Small intestine (tissue), 16 donors: ENCODE measurements at places on chromosomes 6 and 20. TPM values are rescaled to one million over a fixed set of nuclear protein-coding genes. Genes with fewer than 3 reads are reported as not detected.

Gene BMP5
- 1.9 TPM for polyA plus RNA-seq

- DNase-seq = no peak
Observed at GRCh38 chr6:69584536-69584912, 212.3 kb downstream of the LMBRD1 start.

Gene ARFRP1
- polyA plus RNA-seq = 60.6 TPM

Gene SERINC1
- 164 TPM for polyA plus RNA-seq

- DNase-seq = no peak
Observed at GRCh38 chr20:17390655-17391054, 140.5 kb downstream of the BFSP1 start.

DNA sequence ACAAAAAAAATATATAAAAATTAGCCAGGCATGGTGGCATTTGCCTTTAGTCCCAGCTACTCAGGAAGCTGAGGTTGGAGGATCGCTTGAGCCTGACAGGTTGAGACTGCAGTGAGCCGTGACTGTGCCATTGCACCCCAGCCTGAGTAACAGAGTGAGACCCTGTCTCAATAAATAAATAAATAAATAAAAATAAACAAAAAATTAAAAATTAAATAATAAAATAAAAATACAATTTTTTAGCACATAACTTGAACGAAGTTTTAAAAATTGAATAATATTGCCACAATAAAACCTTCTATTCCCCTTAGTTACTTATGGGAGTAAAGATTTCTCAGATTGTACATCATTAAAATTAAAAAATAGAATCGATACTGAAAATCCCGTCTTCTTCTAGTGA, 29.2 kb upstream of the CGA start:
- no peak for DNase-seq

DNA sequence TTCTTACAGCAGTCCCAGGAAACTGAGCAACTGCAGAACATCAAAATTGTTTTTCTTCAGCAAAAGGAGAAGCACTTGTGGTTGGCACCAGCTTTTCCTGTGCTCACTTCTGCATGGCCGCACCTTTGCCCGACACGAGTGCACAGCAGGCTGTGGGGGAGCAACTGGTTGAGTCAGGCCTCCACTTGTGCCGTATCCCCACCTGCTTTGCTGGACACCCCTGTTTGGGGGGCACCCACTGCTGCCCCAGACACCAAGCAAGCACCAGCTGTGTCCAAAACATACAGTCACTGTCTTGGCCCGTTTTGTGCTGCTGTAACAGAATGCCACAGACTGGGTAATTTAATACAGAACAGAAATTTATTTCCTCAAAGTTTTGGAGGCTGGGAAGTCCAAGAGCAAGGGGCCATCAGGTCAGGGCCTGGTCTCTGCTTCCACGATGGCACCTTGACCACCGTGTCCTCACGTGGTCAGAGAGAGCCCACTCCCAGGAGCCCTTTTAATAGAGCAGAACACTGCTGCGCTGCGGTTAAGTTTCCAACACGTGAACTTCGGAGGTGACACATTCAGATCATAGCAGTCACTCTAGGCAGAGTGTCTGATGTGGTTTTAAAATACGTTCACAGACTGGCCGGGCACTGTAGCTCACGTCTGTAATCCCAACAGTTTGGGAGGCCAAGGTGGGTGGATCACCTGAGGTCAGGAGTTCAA, 8.7 kb upstream of the GMEB2 start:
- no peak for DNase-seq

Gene SSTR4
- not detected for polyA plus RNA-seq

Gene OR2H1
- not detected for polyA plus RNA-seq

GRCh38 chr6:74249658-74250057, 553.7 kb downstream of the CD109 start:
- DNase-seq = no peak

DNA sequence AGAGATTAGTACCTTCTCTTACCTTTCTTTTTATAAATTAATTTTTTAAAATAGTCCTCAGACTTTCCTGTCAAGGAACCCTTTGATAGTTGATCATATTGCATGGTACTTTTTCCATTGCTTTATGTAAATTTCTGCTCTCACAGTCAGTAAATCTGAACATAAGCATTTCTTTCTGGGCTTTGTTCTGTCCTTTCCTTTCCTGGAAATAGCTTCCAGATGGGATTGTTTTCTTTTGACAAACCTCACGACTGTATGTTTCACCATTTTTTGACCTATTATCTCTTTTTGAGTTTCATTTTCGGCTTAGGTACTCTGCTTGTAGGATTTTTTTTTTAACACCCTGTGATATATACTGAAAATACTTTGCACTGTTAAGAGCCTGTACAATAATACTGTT, 32.6 kb downstream of the UTRN start:
- DNase-seq = no peak

GRCh38 chr6:40307712-40308111, 279.5 kb downstream of the LRFN2 start:
- DNase-seq = no peak

DNA sequence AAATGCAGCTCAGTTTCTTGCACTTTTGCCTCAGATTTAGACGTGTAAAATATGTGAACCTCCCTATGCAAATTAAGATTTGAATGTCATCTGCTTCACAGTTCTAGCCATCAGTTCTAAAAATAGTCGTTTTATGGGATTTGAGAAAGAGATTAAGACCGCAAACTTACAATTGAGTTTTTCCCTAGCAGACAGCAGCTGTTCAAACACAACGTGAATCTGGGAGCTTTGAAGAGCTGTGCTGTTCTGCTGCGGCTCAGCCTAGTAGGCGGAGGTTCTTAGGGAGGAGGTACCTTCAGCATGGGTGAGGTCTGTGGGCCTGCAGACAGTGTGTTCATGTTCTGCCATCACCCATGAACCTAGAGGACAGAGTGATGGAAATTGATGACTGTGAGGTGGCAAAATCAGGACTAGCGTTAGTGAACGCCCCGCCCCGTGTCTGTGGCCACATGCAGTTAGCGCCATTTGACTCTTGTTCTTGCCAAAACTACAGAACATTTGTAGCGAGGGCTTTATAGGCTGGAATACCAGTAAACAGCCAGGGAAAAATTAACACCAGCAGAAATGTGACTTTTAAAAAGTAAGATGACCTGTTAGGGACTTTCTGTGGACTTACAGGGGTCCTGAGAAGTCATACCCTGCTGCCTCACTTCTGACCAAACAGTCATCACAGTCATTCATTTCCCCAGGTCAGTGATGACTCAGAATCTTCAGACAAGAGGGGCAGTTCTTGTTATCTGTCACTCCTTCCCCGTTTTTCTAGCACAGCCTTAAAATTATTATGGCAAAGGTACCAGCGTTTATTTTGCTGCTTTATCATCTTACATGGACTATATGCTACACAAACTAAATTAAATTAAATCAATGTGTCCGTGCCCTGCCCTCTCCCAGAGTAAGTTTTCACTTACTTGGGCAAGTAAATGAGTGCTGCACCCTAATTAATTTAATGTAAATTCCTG, 84.3 kb upstream of the TMEM181 start:
- peak; percentile 39 for DNase-seq

- peak; percentile 55 for DNase-seq
Observed at GRCh38 chr20:56222945-56223344, 25.6 kb upstream of the MC3R start.

- peak; percentile 77 for DNase-seq
Observed at GRCh38 chr6:4879741-4880275, 103.6 kb downstream of the CDYL start.

Gene MRAP2
- 1.2 TPM for polyA plus RNA-seq

- DNase-seq = peak; percentile 59
Observed at GRCh38 chr6:121430514-121431460, 4.7 kb upstream of the GJA1 start.

DNA sequence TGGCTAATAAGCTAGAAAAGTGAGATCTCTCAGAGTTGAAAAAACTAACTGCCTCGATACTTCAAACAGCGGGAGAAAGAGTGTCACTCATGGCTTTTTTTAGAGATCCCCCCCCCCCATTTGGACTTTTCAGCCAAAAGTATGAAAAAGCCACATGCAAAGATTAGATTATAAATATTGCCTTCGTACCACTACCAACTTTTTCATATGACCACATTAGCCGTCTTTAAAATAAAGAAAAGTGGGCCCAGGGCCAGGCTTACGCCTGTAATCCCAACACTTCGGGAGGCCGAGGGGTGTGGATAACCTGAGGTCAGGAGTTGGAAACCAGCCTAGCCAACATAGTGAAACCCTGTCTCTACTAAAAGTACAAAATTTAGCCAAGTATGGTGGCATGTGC, 4.4 kb downstream of the PGK2 start:
- no peak for DNase-seq

Gene ANKRD6
- 1.7 TPM for polyA plus RNA-seq

DNA sequence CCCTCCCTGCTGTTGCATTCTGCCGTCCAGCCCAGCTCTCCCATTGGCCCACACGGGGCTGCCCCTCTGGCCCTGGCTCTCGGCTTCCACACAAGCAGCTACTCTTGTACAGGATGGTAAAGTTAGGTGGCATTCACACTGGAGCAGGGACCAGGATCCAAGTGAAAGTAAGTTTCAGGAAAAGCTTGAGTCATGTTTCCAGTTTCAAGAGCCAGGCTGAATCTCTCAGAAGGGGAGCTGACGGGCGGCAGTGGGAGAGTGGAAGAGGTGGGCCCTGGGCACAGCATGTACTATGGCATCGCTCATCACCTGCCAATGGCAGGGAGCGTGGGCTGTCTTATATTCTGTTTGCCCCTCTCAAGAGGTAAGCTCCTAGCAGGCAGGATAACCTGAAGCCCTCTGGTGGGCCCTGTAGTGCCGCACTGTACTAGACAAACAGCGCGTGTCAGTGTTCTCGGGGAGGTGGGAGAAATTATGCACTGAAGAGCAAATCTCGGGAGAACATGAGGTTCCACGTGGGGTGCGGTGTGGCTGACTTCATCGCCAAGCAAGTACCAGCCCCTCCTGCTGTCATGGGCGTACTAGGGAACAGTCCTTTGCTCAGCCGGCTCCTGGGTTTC, 241.5 kb downstream of the NRN1 start:
- DNase-seq = no peak

- no peak for DNase-seq
Observed at GRCh38 chr6:45625191-45625664, 247.5 kb upstream of the SUPT3H start.

- no peak for DNase-seq
Observed at GRCh38 chr6:7135755-7136154, 28.0 kb downstream of the RREB1 start.

Gene DTNBP1
- 17.0 TPM for polyA plus RNA-seq

GRCh38 chr6:169722362-169723199, 1.7 kb downstream of the PHF10 start:
- DNase-seq = peak; percentile 47

DNA sequence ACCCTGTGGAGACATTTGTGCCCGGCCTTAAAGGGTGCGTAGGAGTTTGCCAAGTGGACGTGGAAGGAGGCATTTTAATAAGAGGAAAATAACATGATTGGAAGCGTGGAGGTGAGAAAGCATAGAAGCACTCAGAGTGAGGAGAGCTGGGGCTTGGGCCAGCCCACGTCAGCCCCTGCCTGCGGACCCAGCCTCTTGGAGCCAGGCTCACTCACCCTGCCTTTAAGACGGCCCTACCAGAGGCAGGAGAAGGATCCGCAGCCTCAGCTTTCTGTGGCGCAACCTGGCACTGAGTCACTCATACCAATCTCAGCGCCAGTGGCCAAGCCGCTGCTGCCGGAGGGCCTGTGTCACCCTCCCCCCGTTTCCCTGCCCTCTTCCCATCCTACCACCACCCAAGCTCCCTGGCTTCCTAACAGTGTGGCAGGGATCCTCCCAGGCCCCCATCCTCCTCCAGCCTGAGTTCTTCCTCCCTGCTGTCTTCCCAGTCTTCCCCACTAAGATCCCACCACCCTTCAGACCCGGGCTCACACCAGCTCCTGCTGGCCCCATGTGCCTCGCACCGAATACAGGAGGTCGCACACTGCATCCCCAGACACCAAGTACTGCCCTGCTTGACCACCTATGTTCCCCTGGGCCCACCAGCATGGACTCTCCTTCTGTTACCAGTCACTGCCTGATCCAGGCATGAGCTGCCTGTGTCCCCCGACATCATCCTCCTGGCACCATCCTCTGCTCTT, 285.2 kb downstream of the UST start:
- DNase-seq = no peak

DNA sequence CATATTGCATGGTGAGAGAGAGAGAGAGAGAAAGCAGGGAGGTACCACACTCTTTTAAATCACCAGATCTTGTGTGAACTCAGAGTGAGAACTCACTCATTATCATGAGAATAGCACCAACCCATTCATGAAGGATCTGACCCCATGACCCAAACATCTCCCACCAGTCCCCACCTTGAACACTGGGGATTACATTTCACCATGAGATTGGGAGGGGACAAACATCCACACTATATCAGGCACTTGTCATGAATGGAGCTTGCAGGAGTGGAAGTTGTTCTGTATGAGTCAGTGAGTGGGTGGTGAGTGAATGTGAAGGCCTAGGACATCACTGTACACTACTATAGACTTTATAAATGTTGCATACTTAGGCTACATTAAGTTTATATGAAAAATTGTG, 47.7 kb upstream of the RNF182 start:
- DNase-seq = no peak

GRCh38 chr20:12391099-12391498, 473.4 kb downstream of the BTBD3 start:
- DNase-seq = no peak

GRCh38 chr6:116351101-116351500, 19.6 kb upstream of the DSE start:
- no peak for DNase-seq

- DNase-seq = no peak
Observed at GRCh38 chr6:146433881-146434731, 109.5 kb upstream of the RAB32 start.

DNA sequence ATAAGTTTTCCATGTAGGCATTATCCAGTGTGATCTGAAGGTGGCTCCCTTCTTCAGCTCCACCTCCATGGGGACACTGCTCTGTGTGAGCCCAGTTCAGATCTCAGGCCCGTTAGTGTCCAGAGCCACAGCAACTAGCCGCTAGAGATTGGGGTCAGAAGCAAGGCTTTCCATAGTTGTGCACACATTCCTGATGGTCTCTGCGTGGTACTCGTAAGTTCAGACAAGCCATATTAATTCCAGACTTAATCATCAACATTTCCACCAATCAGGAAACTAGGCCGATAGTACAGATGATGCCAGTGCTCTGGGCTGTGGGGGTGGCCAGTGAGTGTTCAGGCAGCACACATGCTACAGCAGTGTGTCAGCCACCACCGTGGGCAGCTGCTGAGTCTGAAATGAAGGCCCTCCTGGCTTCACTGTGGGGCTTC, 17.5 kb upstream of the SYNCRIP start:
- no peak for DNase-seq

DNA sequence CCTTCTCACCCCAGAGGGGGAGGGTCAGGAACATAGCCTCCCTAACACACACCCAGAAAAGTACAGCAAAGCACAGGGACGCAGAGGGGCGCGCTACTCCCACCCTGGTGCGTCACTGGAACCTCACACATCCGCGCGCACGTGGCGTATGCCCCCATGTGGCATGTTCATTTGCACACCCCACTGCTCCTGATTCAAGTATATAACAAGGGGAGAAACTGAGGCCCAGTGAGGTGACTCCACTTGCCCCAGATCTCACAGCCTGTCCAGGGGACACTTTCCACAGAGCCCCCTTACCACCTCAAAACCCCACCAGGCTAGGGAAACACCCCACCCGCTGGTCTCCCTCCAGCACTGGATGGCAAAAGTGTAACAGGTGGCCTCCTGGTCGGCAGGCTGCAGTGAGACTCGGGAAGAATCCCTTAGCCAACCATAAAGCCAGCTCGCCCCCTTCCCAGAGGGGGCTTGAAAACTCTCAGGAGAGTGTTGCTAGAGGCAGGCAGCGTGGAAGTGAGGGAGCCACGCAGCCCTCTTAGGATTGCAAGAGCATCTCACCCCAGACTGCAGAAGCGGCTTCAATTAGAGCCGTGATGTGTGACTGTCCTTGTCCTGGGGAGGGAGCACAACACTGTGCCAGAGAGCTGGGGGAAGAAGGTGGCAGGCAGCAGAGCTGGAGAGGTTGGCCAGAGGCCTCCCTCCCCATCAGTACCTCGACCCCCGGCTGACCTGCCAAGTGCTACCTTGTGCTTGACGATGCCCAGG, at the start of gene GRM4:
GRM4 (minus strand) TSS at position 67 of the 762 bp plus-strand sequence. CDS start 12,591 bp downstream, outside the sequence.
- DNase-seq = no peak
